ENCODE measurements at places on chromosomes 3 and 15. TPM values are rescaled to one million over a fixed set of nuclear protein-coding genes. Genes with fewer than 3 reads are reported as not detected.

FBXO40 gene
- not detected for total RNA-seq

OCA2 gene
- not detected for total RNA-seq

SLC12A1 gene
- not detected for total RNA-seq

CPNE9 gene
- not detected for total RNA-seq

CAPN7 gene
- total RNA-seq, result 38.1 TPM

CYP8B1 gene
- not detected for total RNA-seq

GRCh38 chr3:66615643-66616301 lies 115.0 kb upstream of the LRIG1 start:
- DNase-seq, result no peak

- no peak for DNase-seq
Measured at GRCh38 chr3:5056111-5056391, 66.0 kb upstream of the ARL8B start.

- DNase-seq, result no peak
Measured at GRCh38 chr15:56047354-56047753, 53.9 kb upstream of the NEDD4 start.

GRCh38 chr15:63372753-63373152 lies 8.9 kb downstream of the CA12 start:
- DNase-seq, result no peak

GRCh38 chr3:184429786-184430185 lies 49.9 kb downstream of the CHRD start:
- no peak for DNase-seq

GRCh38 chr3:31924610-31925270 lies 56.3 kb downstream of the OSBPL10 start:
- no peak for DNase-seq

DNA sequence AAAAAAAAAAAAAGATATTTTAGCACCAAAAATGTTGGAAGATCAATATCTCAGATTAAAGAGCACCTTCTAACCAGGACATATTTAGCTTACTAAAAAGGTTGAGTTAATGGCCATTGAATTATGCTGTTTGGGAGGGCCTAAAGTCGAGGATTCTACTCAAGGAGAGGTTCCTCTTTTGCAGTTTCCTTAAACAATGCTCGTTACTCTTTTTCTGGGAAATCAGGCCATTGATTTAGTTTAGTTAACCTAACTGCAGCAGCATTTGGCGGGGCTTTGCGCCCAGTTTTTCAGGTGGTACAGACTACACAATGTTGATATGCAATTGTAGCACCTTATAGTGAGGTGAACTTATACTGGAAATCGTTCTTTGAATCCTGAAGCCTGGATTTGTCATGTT lies 6.8 kb downstream of the ABHD2 start:
- DNase-seq, result no peak

GRCh38 chr3:158140396-158140795 lies 30.5 kb downstream of the RSRC1 start:
- no peak for DNase-seq

DNA sequence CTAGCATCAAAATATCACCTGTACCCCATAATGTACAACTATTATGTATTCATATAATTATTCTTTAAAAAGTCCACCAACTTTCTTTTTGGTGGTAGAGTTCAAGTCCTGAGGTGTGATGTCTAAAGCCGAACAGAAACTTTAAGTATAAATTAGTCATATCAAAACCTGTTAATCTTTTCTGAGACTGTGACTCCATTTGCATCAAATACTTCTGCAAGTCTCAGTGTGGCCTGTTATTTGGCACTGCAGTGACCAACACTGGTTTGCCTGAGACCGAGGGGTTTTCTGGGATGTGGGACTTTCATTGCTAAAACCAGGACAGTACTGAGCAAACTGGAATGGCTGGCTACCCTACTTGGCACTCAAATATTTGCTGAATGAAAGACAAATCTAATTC lies 7.3 kb downstream of the NGLY1 start:
- no peak for DNase-seq

GRCh38 chr3:190436331-190436730 lies 13.4 kb downstream of the TMEM207 start:
- DNase-seq, result no peak

DNA sequence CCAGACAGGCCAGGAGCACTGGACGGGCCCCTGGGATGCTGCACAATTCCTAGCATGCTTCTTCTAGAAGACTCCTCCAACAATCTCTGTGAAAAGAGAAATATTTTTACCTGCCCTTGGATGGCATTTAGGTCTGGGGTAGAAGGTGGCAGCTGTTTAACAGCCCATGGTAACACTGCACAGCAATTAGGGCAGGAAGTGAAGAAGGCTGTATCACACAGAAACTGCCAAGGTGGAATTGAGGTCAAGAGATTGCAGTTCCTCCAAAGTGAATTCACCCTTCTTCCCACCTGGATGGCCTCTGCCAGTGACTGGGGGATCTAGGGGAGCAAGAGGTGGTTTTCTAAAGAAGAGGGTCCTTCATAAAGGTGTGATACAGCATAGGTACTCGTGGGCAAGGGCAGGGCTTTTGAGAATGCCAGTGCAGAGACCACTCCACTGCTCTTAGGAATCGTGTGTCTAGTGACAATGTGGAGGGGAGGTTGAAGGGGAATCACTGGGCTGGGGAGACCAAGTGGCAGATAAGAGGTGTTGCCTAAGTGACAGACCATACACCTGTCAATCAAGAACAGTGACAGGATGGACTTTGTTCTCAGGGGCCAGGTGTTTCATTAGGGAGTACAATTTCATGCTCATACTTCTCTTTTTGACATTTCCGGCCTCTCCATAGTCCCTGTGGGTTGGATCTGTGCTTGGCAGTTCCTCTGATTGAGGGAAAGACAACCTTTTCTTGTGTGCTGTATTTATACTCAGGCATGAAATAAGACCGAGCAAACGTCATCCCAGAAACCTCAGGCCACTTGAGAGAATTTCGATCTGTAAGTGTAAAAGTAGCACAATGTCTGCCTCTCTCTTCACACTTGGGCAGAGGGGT lies 83.5 kb upstream of the BCL6 start:
- DNase-seq, result no peak

DNA sequence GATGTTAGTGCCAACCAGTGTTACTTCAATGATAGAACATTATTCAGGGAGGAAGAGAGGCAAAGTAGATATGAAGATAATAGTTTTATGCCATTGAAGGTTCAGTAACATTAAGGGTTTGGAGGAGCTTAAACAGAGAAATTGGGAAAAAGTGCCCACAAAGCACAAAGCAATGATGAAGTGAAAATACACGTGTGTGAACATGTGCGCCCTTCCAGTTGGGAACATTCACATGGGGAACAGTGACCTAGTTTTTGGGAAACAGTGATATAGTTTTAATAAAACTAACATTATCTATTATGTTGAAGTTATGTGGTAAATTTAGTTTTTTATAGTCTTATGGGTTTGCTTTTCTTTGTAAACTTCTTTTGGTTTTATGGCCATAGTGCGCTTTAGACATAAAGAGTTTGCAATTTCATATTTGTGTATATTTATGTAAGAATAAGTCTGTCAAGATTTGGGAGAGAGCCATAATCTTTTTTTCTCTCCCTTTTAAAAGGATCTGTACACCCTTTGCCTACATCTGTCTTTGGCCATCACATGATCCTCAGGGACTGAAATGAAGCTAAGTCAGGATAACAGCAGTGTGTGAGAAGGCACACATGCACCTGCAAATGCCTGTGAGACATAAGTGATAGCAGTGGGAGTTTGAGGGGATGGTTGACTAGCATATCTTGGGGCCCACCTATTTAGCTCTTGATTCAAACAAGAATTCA lies 450.3 kb upstream of the THRB start:
- DNase-seq, result no peak

DNA sequence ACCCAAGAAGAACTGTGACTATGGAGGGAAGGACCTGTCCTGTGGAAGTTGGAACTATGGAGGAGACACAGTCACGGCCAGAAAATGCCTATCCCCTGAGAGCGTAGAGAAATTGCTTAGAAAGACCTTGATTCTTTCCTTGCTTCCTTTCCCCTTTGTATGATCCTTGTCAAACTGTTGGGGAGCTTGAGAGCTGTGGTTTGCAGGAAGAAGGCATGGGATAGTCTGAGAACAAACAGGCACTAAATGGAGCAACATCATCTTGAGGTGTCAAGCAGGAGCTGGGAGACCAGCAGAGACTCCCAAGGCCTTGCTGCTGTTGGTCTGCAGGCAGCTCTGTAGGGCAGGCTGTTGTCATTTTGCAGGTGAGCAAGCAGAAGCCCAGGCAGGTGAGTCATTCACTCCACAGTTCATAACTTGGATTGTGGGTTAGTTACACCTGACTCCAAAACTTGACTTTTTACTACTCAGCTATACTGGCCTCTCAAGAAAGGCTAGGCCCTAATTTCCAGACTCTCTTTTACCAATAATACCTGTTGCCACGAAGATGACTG lies 298.9 kb downstream of the LRTM1 start:
- no peak for DNase-seq

- no peak for DNase-seq
Measured at GRCh38 chr3:155179966-155180757, 100.0 kb downstream of the MME start.

DNA sequence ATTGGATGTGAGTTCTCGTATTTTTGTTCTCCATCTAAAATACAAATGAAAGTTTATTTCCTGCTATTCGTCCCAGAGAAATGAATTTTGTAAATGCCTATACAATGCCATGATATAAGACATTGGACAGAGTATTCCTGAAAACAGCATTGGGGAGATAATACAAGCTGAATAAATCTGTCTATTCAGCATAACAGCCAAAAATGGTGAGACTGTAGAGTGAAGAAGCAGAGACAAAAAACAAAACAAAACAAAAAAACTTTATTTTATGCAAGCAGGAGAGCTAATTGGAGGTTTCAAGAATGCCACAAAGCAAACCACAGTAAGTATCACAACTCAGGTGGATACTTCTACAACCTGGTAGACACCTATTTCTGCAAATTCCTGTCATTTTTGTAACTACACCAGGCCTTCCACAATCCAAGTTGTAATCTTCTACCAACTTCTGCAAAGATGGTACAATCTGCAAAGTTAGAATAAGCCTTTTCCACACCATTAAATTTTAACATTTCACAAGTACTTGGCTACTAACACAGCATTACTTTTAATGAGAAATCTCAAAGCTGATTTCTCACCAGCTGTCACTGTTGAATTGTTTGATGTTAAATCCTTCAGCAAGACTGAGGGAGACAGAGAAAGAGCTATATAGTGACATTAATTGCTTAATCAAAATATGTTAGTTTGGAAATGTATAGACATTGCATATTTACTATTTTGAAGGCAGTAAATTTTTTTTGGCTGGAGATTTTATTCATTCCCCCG lies 163.1 kb downstream of the CLSTN2 start:
- no peak for DNase-seq

GRCh38 chr3:177729956-177730681 lies 532.8 kb upstream of the TBL1XR1 start:
- DNase-seq, result peak; percentile 16

DNA sequence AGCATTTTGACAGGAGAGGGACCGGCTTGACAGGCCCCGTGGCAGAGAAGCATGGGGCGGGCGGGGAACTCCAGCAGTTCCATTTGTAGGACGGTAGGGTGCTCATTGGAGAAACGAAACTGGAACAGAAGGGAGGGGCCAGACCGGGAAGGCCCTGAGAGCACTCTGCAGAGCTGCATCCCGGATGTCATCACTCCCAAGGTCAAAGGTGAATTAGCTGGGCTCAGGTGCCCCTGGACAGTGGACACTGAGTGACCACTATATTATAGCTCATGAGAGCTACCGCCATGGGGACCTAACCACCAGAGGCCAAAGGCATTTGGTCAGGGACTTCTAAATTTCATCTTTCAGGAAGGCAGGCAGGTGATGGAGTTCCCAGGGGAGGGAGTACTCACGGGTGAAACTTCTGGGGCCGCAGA lies 7.3 kb downstream of the CSRNP1 start:
- DNase-seq, result no peak

DNA sequence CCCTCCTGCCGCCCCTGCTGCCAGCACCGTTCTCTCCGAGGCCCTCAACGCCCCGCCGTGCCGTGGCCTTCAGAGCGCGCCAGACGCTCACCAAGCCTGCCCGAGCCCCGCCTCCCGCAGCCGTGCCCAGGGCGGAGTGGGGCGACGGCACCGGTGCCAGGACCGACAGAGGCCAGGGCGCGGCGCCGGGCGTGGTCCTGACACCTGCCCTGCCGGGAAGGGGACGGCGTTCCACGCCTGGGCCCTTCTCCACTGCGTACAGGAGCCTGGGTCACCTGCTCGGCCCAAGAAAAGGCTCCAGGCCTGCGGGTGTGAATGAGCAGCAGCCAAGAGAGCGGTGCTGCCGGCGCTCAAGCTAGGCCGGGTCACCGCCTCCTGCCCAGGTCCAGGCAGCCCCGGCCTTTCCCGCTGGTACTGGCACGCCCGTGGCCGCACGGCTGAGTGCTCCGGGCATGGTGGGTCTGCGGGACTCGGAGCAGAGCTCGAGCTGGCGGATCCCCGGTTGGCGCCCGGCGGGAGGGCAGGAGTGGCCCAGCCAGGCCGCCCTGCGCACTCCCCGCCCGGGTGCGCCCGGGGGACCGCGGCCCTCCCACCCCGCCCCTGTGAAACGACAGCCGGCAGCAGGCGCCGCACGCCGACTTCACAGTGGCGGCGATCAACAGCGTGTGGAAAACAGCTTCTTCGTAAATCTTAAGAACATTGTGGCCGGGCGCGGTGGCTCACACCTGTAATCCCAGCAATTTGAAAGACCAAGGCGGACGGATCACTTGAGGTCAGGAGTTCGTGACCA lies 4.2 kb downstream of the OCA2 start:
- peak; percentile 87 for DNase-seq

DNA sequence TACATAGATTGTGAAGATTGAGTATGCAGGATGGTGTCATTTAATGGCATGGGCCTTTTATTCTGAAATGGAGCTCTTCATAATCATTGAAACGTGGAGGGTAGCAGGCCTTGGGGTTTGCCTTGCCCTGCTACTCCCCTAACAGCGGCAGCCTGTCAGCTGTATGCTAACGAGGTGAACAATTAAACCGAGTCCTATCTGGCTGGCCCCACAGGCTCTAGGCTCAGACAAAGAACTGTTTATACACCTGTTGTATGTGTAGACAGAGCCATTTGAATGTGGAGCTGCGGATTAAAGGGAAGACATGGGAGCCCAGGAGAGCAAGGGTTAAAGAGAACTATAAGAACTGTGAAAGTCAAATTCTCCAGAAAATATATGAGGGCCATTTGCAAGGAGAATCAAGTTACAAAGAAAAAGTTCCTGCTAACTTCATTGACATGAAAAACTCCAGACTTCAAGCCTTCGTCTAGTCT lies 116.7 kb upstream of the CGNL1 start:
- DNase-seq, result no peak

DNA sequence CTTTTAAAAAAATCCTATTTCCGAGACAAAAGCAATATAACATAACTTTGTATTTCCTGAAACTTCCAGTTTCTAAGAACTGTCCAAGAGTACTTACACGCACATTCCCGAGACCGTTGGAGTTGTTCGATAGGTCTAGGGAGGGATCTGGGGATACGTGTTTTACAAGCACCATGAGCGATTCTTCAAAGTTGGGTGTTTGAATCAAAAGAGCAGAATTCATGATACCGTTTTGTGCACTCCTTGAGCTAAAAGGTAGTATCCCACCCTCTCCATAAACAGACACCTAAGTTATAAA lies 700 bp upstream of the EDEM1 start:
- peak; percentile 26 for DNase-seq

DNA sequence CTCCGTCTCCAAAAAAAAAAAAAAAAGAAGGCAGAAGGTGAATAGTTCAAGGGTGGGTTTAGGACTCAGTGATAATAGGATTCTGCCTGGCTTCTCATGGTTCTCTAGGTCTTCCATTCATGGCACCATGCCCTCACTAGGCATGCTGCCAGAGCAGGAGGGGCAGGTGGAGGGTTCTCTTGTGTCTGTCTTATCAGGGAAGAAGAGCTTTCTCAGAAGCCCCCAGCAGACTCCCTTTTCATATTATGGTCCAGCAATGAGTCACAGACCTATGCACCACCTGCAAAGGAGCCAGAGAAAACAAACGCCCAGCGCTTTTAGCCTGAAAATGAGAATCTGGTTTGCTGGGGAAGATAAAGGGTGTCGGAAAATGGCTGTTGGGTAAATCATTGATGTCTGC lies 3.0 kb downstream of the CCR2 start:
- no peak for DNase-seq

All from body of pancreas (tissue), 4 donors.